ENCODE measurements at places on chromosomes 4 and X.

GRCh38 chrX:68059469-68059868, 373.8 kb downstream of the OPHN1 start:
- no peak for DNase-seq

DNA sequence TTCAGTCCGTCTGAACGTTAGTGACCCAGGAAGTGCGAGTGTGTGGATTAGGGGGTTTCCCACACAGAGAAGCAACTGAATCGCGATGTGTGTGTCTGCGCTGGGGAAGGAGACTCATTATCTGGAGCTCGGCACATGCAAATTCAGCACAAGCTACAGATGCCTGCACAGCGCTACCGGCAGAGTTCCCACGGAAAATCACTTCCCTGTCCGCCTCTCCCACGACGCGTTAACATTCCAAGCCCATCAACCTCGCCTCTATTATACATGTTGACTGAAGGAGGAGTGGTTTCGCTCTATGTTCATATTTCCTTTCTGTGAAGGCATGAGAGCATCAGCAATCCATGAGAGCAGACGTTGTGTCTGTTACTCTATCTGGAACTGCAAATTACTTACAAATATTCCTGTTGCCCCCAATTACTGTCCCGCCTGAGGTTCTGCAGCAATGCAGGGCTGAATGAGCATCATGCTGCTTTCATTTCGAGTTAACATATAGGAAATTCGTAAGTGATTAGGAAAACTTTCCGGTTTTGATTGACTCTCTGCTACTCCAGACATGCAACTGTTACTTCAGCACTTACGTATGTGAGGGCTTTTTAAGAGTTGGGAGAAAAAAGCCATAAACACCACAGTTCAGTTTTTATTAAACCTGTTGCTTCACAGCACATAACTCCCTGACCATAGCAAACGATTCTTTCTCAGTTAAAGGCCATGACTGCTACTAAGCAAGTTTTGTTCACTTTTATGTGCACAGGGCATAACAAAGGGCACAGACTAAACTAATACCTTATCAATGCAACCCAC, 15.0 kb upstream of the MTNR1A start:
- DNase-seq: no peak

- no peak for DNase-seq
Measured at GRCh38 chrX:65811558-65812228, 144.2 kb downstream of the MSN start.

DNA sequence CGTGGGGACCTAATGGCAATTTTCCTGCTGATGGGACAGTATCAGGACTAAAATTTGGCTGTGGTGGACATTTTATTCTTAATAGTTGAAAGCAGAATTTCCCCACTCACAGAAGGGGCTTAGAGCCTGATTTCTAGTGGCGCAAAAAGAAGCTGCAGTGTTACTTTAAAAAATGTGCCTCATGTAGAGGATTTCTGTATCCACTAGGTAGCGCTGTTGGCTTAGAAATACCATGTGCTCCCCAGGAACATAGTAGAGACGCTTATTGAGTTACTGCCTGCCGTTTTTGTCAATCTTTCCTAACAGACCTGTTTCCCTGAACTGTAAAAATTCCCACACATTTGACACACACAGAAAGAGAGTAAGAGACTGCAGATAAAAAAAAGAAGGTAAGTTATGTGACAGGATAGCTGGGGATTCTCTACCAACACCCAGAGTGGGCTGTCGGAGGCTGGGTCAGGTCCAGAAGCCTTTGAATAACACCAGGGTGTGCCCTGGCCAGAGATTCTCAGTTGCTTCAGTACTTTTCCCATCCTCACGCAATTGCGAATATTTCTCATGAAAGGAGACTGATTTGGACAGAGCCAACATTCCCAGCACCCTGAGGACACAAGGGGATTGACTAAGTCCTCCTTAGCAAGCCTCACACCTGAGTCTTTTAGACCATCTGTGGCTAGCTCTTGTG, 88.4 kb downstream of the ZXDA start:
- DNase-seq: peak; percentile 15

DNA sequence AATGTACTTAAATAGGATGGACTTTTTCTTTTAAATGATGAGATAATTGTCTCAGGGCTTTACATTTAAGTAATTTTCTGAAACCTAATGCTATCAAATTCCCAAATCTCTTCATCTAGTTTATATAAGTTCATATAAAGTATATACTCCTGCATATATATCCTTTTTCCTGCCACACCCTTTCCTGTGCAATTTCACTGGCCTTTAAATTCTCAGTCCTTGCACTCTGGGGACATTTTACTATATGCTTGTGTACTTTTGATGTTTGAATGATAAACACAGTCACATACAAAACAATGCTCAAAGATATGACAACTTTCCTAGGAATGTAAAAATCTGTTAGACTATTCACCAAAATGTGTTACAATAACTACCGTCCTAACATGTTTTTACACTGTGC, 60.1 kb downstream of the NDST4 start:
- DNase-seq: no peak

DNA sequence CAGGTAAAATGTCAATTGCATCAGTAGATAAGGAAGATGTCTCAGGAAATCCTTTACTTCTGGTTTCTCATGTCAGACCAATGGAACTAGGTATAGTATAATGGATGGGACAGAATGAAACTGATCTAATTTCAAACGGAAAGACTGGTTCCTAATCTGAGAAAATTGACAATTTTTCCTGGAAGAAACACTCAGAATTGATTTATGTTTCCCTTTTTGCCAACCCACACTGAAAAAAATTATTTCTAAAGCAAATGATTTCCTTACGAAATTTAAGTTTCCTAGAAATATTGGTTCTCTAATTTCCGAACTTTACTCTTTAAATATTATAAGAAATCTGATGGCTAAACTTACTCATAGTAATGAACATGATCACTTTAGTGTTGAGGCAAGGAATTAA, 19.1 kb downstream of the PPAT start:
- no peak for DNase-seq

- DNase-seq: peak; percentile 48
Measured at GRCh38 chrX:17737986-17738713, 857 bp downstream of the SCML1 start.

- DNase-seq: no peak
Measured at GRCh38 chr4:184818216-184818564, 7.6 kb downstream of the ACSL1 start.
